ENCODE measurements at places on chromosomes 6 and 20. TPM values are rescaled to one million over a fixed set of nuclear protein-coding genes. Genes with fewer than 3 reads are reported as not detected.

- no peak for DNase-seq
Measured at GRCh38 chr6:17710331-17710730, 3.6 kb upstream of the NUP153 start.

GRCh38 chr6:33178755-33179475 lies 13.4 kb downstream of the COL11A2 start:
- DNase-seq: peak; percentile 2

GRCh38 chr20:50892394-50892793 lies 38.8 kb downstream of the ADNP start:
- no peak for DNase-seq

The HLA-DRA gene
- total RNA-seq: 79.4 TPM

All from right cardiac atrium (tissue), 5 donors.